Panc1 (cell line): ENCODE measurements at places on chromosomes 4 and X.

DNA sequence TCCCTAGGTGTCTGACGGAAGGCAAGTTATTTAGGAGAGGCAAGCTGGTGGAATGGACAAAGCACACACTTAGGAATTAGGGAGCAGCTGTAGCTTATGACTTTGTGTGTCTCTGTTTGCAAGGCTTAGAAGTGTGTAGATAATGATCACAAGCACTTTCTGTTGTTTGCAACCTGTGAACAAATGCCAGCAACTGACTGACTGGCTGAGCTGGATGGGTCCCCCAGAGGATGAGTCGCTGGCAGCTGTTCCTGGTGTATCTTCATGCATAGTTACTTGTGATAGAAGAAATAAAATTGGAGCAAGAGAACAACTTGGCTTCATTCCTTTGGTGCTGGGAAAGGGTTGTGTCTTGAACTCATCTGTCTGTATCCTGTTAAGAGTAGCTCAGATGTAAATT, 64.2 kb upstream of the BEND4 start:
- no peak for DNase-seq

DNA sequence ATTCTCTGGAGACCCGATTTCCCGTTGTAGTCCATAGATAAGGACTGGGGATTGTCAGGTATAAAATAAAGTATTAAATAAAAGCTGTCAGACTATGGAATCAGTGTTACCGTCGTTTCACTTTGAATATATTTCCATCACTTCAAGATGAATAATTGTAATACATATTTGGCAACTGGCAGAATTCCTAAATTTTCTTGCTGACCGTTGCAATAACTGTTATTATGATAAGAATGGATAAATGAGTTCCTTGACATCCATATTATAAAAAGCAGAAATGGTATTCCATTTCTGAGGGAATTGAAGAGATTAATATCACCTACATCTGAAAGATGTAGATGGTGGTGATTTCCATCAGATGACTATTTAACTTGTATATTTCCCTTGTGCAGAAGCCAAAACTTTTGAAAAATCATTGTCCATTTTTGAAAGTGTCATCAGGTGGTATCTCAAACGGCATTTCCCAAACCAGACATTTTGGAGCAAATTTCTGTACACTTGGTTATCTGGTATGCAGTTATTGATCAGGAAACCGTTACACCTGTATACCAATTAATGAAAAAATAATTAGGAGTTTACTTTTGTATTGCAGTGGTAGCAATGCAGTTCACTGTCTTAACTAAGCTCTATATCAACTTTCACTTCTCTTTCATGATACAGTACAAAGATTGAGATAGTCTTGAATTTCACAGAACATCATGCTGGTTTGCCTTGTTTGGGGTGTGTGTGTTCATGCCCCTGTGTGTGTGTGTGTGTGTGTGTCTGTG, 878.5 kb downstream of the PCDH18 start:
- DNase-seq: no peak

- DNase-seq: no peak
Observed at GRCh38 chr4:27514711-27515110, 654.1 kb downstream of the STIM2 start.

GRCh38 chr4:182760551-182761043, 156.6 kb downstream of the DCTD start:
- no peak for DNase-seq

DNA sequence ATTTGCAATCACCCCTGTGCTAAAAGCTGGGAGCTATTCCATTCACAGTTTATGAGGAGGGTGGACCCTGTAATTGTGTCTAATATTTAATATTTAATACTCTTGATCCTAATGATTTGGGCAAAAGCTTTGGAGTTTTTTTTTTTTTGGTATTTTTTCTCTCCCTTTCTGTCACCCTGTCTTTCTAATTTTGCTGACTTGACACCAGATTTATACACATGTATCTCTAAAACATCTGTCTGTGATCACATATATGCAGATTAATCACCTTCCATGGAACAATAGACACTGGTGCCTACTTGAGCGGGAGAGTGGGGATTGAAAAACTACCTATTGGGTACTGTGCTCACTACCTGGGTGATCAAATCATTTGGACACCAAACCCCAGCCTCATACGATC, 18.7 kb upstream of the ANTXR2 start:
- no peak for DNase-seq

DNA sequence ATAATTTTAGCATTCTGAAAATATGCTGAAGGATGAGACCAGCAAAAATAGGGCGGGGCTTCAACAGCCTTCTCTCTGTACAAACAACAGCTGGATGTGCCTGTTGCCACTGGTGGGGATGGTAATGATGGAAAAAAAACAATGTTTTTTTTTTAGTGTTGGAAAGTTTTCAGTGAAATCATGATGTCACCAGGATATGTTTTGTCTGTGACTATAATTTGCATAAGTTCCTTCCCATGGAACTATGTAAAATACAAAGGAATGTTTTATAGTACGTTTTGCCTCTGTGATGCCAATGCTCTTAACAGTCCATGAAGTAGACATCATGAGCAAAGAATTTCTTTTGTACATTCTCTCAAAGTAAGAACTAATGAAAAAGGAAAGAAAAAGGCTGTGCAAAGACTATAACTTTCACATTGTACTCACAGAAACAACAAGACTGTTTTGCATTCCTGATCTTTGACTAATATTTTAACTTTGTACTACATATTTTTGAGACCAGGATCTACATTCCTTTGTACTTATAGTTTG, 589.7 kb downstream of the SPRY1 start:
- DNase-seq: no peak

GRCh38 chr4:97104666-97105065, 1038.6 kb downstream of the STPG2 start:
- DNase-seq: no peak
